ENCODE measurements at places on chromosomes 4 and X. TPM values are rescaled to one million over a fixed set of nuclear protein-coding genes. Genes with fewer than 3 reads are reported as not detected.
A peak's percentile ranks its signal among the peaks of the same experiment; 100 is the strongest.

ANKRD50 gene
- 14.3 TPM for total RNA-seq

- DNase-seq, result no peak
- no peaks in the 10 kb centered on the region for H3K36me3 ChIP-seq
- no peak overlapping the region for H3K4me3 ChIP-seq
- no peaks in the 10 kb centered on the region for H3K27me3 ChIP-seq
- H3K27ac ChIP-seq, result no peak overlapping the region
These were observed 21.2 kb downstream of the USP17L30 start for GRCh38 chr4:9384126-9384525.

- H3K27ac ChIP-seq, result no peak overlapping the region
- no peaks in the 10 kb centered on the region for H3K36me3 ChIP-seq
- H3K4me1 ChIP-seq, result no peaks in the 10 kb centered on the region
- H3K27me3 ChIP-seq, result no peaks in the 10 kb centered on the region
- DNase-seq, result no peak
- H3K4me3 ChIP-seq, result no peak overlapping the region
These were observed 205.9 kb downstream of the PTTG2 start for GRCh38 chr4:38166082-38166481.

GRCh38 chr4:146472404-146472803 lies 49.3 kb downstream of the SLC10A7 start:
- no peaks in the 10 kb centered on the region for H3K36me3 ChIP-seq
- no peaks in the 10 kb centered on the region for H3K4me1 ChIP-seq
- no peaks in the 10 kb centered on the region for H3K27me3 ChIP-seq
- H3K4me3 ChIP-seq, result no peak overlapping the region
- DNase-seq, result no peak

PGM2 gene
- 15.4 TPM for total RNA-seq

P2RY10 gene
- not detected for total RNA-seq

DNA sequence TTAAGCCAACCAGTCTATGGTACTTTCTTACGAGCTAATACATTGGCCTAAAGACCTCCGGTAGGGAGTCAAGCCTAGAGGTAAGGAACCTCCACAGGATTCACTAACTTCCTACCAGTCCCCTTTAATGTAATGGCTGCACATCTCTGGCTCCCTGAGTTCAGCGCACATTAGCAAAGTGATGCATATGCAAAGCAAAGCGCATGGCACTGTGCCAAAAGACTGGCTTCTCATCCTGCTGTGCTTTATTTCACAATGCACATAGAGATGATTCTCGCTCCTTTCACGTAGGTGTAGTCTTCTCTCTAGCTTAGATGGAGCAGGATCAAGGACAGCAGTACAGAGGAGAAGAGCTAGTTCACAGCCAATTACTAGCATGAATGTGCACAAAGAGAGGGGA lies 14.6 kb upstream of the CLTRN start:
- H3K27ac ChIP-seq, result no peak overlapping the region
- H3K4me1 ChIP-seq, result no peaks in the 10 kb centered on the region
- H3K36me3 ChIP-seq, result no peaks in the 10 kb centered on the region
- H3K4me3 ChIP-seq, result no peak overlapping the region
- H3K27me3 ChIP-seq, result no peaks in the 10 kb centered on the region

FAM47C gene
- not detected for total RNA-seq

DNA sequence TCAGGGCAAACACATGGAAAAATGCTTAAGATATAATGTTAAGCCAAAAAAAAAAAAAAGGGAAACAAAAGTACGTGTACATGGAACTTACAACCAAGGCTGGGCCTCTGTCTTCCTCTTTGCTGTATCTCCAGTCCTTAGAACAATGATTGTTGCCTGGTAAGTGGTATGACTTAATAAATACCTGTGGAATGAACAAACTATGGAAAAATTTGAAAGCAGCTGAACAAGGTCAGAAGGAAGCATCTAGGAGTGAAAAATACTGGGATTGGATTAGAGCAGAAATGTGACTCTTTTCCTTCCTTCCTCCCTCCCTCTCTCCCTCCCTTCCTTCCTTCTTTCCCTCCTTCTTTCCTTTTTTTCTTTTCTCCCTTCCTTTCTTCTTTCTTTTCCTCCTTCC lies 54.2 kb upstream of the SMIM10 start:
- H3K27ac ChIP-seq, result peak overlapping the region; percentile 66
- peaks cover 44% of the 10 kb centered on the region for H3K4me1 ChIP-seq
- H3K27me3 ChIP-seq, result no peaks in the 10 kb centered on the region
- H3K4me3 ChIP-seq, result no peak overlapping the region
- H3K36me3 ChIP-seq, result no peaks in the 10 kb centered on the region
- DNase-seq, result no peak

- H3K36me3 ChIP-seq, result no peaks in the 10 kb centered on the region
- no peaks in the 10 kb centered on the region for H3K27me3 ChIP-seq
- no peak overlapping the region for H3K4me3 ChIP-seq
- H3K27ac ChIP-seq, result no peak overlapping the region
These were observed 53.5 kb downstream of the TMPRSS11F start for GRCh38 chr4:68076194-68076593.

PPP1R2C gene
- not detected for total RNA-seq

GRCh38 chr4:6767748-6768538 lies 14.6 kb upstream of the KIAA0232 start:
- H3K4me1 ChIP-seq, result peaks cover 22% of the 10 kb centered on the region
- H3K27ac ChIP-seq, result 0 out of 2 replicates have a peak overlapping the region, but pooled peaks have one; percentile 51
- H3K36me3 ChIP-seq, result no peaks in the 10 kb centered on the region

GRCh38 chr4:151195801-151196200 lies 81.2 kb upstream of the PRSS48 start:
- no peak for DNase-seq
- no peaks in the 10 kb centered on the region for H3K27me3 ChIP-seq
- H3K36me3 ChIP-seq, result no peaks in the 10 kb centered on the region
- no peak overlapping the region for H3K27ac ChIP-seq

- peaks cover 8% of the 10 kb centered on the region for H3K27me3 ChIP-seq
- H3K36me3 ChIP-seq, result no peaks in the 10 kb centered on the region
These were observed 11.2 kb upstream of the ZNF185 start for GRCh38 chrX:152886716-152887115.

LNX1 gene
- 0.18 TPM for total RNA-seq

NXF2 gene
- total RNA-seq, result not detected

PTTG2 gene
- not detected for total RNA-seq

GRID2 gene
- 0.08 TPM for total RNA-seq

RGN gene
- total RNA-seq, result 3.4 TPM

MAML3 gene
- total RNA-seq, result 7.7 TPM

- no peak overlapping the region for H3K27ac ChIP-seq
- H3K36me3 ChIP-seq, result no peaks in the 10 kb centered on the region
- DNase-seq, result no peak
- no peak overlapping the region for H3K4me3 ChIP-seq
- no peaks in the 10 kb centered on the region for H3K27me3 ChIP-seq
These were observed 115.7 kb downstream of the SLIT2 start for GRCh38 chr4:20367446-20367845.

- no peaks in the 10 kb centered on the region for H3K4me1 ChIP-seq
- no peak overlapping the region for H3K27ac ChIP-seq
- H3K27me3 ChIP-seq, result no peaks in the 10 kb centered on the region
- no peak overlapping the region for H3K4me3 ChIP-seq
- no peaks in the 10 kb centered on the region for H3K36me3 ChIP-seq
These were observed 23.0 kb downstream of the HTRA3 start for GRCh38 chr4:8292478-8293107.

IGFBP7 gene
- 9.5 TPM for total RNA-seq

DRD5 gene
- not detected for total RNA-seq

CDKL2 gene
- 5.7 TPM for total RNA-seq

GRCh38 chrX:9557091-9557490 lies 92.2 kb downstream of the TBL1X start:
- H3K4me3 ChIP-seq, result no peak overlapping the region
- no peak overlapping the region for H3K27ac ChIP-seq

DNA sequence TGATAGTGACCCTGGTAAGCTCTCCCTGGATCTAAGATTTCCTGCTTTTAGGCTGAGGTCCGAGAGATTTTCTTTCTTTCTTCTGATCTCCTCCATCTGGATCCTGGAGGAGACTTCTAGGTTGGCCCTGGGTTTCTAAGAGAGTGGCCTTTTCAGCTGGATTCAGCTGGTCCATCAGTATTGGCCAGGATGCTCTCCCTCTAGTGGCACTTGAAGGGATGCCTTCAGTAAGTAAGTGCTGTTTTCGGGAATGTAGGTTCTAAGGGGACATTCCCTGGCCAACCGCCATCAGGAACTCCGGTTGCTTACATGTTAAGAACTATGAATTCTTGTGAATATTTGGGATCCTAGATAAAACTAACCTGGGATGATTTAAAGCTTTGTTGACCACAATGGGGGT lies 56.9 kb downstream of the SERTM2 start:
- H3K27ac ChIP-seq, result no peak overlapping the region
- DNase-seq, result no peak
- no peaks in the 10 kb centered on the region for H3K27me3 ChIP-seq
- no peak overlapping the region for H3K4me3 ChIP-seq

DNA sequence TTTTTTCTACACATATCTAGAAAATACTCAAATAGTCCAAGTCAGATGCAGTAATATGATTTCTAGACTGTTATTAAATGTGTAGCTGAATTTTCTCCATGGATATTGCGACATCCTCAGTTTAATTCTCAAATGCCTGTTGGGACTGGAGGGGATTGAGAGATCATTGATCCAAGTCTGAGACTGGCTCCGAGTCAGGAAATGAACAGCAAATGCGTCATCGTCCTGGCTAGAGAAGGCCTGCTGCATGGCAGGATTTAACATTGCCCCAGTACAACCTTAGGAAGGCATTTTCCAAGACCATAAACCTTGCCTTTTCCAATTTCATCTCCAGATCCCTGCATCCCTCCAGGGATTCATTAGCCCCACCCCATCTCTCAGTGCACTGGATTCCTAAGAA lies 56.6 kb upstream of the SLC6A14 start:
- no peak overlapping the region for H3K27ac ChIP-seq
- H3K4me1 ChIP-seq, result no peaks in the 10 kb centered on the region
- no peaks in the 10 kb centered on the region for H3K27me3 ChIP-seq
- no peak overlapping the region for H3K4me3 ChIP-seq
- DNase-seq, result no peak

Measured in Panc1 (cell line).